DMS79 (cell line): ENCODE measurements at places on chromosomes 2 and 18.
A peak's percentile ranks its signal among the peaks of the same experiment; 100 is the strongest.

- no peak for DNase-seq
These were observed 2.1 kb downstream of the NABP1 start for GRCh38 chr2:191679818-191680600.

- DNase-seq = no peak
These were observed 436.0 kb downstream of the METTL4 start for GRCh38 chr18:2135309-2135708.

DNA sequence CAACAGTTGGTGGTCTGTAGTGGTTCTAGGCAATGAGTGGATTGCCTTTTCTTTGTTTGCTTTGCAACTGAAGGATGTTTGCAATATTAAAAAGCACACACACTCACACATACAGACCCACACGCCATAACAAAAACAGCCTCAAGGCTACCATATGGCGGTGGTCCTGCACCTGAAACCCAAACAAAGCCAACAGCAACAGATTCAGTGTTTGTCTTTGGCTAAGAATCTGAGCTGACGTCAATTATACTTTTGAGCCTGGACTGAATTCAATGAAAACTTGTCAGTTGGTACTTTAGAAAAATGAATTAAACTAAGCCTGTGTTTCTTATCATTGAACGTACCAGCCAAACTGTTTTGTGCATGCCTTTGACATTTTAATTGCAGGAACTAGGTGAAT, 65.0 kb upstream of the NYAP2 start:
- peak; percentile 61 for DNase-seq

- no peak for DNase-seq
These were observed 38.4 kb downstream of the PAX8 start for GRCh38 chr2:113240150-113240914.
